NCI-H1105 treated with DMSO at 0.1 percent for 48 hours (cell line): ENCODE measurements at places on chromosomes 13 and 19.
A peak's percentile ranks its signal among the peaks of the same experiment; 100 is the strongest.

DNA sequence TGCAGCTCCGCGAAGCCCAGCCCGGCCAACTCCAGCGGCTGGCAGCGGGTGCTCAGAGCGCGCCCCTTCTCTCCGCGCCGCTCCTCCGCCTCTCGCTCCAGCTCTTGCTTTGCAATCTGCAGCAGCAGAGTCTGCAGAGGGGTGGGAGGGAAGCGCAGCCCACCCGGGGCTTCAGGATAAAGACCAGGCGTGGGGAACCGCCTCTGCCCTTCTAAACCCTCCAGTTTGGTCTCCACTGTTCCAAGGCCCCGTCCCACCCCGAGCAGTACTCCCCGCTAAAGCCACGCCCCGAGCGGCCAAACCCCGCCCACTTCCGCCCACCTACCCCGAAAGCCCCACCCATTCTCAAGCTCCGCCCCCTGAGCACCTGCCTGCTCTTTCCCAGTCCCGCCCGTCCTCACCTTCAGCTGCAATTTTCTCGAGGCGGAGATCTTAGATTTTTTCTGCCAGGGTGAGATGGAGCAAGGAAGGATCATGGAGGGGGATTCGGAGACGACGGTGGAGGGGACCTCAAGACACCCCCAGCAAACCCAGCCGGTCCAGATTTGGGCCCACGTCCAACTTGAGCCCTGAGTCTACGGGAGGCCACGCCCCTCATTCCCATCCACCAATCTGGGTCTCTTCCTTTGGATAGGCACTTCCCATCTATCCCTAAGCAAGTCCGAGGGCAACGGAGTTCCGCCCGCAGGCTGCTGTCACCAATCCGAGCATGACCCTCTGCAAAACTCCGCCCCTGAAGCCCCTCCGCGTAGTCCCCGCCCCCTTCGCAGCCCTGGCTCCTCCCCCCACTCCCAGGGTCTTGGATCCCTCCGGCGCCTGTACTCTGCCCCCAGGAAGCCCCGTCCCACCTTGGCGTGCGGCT lies 1.1 kb downstream of the TNNI3 start:
- DNase-seq, result peak; percentile 68

GRCh38 chr13:25752957-25753551 lies 298.8 kb downstream of the SHISA2 start:
- DNase-seq, result no peak

- DNase-seq, result no peak
Measured at GRCh38 chr19:58007285-58007684, 4.7 kb upstream of the ZNF606 start.

DNA sequence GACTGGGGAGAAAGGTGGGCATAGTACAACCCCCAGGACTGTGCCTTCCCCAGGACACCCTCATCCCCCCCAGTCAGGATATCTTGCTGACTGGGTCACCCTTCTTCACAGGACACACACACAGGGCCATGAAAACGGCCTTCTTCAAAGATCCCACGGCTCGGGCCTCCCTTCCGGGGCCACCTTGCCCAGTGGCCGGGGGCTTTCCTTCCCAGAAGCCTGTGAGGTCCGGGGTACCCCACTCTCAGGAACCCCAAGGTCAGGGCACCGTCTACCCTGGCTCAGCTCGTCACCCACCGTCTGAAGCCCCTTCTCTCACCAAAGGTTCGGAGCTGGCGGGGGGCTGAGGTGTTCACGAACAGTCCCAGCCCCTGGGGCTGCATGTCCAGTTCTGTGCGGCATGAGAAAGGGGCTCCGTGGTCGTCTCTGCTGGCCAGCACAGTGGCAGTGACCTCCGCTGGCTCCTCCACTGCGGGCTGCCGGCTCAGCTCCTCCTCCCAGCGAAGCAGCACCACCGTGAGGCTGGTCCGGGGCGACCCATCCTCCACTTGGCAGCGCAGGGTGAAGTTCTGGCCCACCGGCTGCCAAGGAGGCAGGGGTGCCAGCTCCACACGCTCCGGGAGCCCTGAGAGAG lies 2.1 kb upstream of the RAVER1 start:
- no peak for DNase-seq

GRCh38 chr13:98466634-98467236 lies 110.2 kb downstream of the STK24 start:
- DNase-seq, result no peak

- DNase-seq, result no peak
Measured at GRCh38 chr19:53878776-53879139, 3.2 kb upstream of the PRKCG start.

- no peak for DNase-seq
Measured at GRCh38 chr19:49631610-49632192, 8.2 kb downstream of the RRAS start.

- DNase-seq, result peak; percentile 8
Measured at GRCh38 chr19:36973844-36974195, 57.7 kb downstream of the ZNF568 start.

DNA sequence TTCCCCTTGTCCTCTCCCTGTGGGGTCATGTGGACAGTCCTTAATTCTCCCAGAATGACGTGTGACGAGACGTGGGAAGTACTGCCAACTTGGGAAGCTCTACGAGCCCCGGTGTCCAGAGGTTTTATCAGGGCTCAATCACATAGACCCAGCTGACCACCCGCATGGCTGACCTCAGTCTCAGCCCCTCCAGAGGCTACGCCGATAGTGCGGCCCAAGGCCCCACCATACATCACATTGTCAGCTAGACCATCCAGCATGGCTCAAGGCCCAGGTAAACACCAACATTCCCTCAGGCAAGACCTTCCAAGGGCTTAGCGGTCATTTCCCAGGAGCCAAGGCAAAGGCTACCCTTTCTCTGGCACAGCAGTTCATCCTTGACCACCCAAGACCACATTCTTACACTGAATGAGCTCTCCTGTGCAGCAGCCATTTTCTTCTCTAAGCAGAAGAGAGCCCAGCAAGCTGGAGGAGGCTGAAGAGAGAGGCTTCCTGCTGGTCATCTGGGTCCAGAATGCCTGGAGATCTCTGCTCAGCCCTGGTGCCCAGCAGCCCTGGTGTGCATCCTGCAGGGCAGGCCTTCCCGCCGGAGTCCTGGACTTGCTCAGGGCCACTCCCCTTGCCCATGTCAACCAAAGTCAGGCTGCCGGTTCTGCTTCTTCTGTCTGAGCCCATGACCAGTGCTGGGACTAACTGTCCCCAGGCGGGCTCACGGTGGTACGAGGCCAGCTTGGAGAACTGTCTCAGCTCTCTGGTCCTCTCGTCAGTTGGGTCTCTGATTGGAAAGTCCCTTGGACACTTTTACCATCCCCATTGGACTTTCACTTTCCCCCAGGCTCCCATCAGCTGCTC lies 7.9 kb upstream of the F10 start:
- DNase-seq, result no peak

DNA sequence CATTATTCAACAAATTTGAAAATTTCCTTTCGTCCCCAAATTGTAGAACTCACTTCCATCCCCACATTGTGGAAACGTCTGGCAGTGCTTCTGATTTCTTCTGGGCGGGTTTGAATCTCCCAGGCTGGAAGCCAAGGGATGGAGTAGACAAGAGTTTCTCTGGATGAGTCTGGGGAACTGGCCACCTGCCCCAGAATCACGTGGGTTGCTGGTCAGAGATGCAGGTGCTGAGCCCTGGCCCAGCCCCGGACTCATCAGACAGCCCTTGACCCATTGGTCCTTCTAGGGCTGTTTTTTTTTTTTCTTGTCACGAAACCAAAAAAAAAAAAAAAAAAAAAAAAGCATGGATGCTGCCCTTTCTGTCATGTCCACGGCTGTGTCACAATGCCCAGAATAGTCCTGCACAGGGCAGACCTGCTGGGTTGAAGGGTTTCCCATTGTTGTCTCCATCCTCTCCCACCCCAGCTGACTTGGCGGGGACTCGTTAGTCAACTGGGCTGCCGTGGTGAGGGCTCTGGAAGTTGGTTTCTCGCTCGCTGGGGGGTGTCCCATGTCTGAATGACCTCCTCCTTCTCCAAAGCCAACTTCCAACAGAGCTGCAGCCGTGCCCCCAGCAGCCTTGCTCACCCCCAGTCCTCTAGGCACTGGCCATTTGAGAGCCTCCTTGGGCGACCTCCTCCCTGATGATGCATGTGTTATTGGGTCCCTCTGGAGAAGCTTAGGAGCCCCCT lies 12.8 kb downstream of the CHST8 start:
- DNase-seq, result no peak

- no peak for DNase-seq
Measured at GRCh38 chr19:47021536-47022139, 2.0 kb downstream of the NPAS1 start.

GRCh38 chr19:56637976-56638555 lies 4.9 kb upstream of the SMIM17 start:
- DNase-seq, result no peak

DNA sequence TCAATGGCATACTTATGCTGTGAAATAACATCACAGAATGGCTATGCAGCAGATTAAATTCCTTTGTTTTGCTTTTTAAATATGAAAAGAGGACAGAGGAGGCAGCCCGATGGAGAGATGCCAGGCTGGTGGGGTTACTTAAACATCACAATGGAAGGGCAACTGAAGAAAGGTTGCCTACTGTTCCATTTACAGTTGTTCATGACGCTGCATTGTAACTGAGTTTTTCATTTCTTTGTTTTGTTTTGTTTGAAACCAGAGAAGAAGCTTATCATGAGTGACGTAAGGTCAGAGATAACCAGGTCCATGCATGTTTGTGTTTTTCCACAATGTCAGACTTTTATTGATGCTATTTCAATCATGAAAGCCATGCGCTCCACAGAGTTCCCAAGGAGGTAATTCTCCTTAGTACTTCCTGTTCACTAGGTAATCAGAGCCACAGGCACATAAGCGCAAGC lies 273.8 kb downstream of the LHFPL6 start:
- no peak for DNase-seq

DNA sequence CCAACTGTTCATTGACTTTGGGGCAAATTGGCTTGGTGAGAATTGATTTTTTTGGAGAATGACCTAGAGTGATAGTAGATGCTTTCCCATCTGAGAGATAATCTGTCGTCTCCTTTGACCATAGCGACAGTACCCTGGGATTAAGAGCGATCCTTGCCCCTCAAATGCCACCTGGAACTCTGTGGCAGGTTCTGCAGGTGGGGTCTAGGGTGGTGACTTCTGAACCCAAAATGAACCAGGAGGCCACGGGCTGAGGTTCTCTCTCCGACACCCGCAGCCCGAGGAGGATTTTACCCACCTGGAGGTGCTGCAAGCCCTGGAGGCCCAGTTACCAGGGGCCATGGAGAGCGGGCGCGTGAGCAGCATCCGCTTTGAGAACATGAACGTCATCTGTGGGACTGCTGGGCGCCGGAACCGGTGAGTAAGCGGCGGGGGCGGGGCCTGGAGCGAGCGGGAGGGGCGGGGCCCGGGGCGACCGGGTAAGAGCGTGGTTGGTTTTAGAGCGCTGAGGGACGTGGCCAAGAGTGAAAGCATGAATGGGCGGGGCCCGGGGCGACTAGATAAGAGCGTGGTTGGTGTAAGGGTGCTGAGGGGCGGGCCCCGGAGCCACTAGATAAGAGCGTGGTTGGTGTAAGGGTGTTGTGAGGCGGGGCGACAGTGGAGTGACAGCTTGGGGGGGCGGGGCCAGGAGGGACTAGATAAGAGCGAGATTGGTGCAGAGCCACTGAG lies 8.6 kb downstream of the C19orf81 start:
- DNase-seq, result no peak

- no peak for DNase-seq
Measured at GRCh38 chr13:109654341-109655205, 131.8 kb downstream of the IRS2 start.

DNA sequence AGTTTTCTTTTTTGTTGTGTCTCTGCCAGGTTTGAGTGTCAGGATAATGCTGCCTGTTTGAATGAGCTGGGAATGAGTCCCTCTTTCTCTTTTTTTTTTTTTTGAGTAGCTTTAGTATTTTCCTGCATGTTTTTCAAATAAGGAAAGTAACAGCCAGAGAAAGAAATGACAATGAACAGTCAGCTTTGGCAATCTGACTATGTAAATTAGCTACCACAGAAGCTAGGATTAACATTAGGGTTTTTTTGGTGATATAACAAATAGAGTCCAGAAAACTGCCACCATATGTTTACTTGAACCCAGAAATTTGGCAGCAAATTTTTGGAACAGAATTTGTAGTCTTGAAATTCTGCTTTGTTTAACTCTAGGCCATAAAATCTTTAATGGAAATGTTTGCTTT lies 50.5 kb downstream of the SGCG start:
- no peak for DNase-seq

DNA sequence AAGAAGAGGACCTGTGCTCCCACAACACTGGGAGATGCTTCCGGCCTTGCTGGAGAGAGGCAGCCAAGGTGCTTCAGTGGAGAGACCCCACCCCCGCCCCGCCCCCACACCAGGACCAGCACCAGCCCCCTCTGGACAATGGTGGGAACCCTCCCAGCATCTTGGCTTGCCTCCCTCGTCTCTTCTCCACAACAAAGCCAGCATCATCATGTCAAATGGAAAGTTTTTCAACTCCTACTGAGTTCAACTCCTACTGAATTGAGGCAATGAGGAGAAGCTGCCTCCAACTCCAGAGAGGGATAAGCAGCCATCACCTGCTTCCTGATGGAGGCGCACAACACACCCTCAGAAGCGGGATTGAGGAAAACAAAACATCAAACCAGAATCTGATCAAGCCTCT lies 12.8 kb downstream of the DEDD2 start:
- no peak for DNase-seq

- peak; percentile 64 for DNase-seq
Measured at GRCh38 chr13:35785576-35786303, 309.3 kb upstream of the MAB21L1 start.

GRCh38 chr13:46341112-46341711 lies 45.8 kb downstream of the RUBCNL start:
- DNase-seq, result no peak

DNA sequence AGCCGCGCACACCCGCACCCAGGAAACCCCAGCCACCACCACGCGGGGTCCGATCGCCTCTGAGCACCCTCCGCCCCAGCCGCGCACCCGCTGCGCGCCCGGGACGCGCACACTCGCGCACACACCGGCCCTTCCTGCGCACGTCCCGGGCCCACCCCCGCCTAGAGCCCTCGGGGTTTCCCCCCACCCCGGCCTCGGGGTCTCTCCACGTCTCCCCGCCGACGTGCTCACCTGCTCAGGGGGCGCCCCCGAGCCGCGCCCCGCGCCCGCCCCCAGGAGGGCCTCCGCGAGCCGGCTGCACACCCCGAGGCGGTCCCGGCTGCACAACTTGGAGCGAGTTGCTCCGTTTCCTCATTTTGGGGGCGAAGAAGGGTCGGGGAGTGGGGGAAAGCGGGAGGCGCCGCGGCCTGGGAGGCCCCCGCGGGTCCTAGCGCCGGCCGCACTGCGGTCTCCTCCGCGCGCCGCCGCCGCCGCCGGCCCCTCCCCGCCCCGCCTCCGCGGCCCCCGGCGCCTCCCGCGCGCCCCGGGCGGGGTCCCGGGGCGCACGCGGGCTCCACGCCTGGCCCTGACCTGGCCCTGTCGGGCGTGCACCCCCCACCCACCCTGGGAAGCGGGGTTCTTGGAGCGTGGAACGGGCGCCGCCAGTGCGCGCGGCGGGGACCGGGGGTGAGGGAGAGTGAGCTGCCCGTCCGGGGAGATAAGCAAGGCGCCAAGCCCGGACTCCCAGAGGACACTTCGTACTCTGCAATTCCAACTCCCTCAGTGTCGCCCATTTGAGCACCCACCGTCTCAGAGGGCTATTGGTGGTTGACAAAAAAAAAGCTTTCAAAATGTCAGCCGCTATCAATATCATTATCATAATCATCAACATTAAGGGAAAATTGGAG lies at the start of gene MATK:
TSS of gene MATK (minus strand) at position 444 of the 887 bp plus-strand sequence. CDS start 1,246 bp downstream, outside the sequence.
- DNase-seq, result no peak

GRCh38 chr13:114118511-114119123 lies 13.8 kb downstream of the RASA3 start:
- DNase-seq, result no peak

GRCh38 chr13:109769921-109770320 lies 16.5 kb downstream of the IRS2 start:
- no peak for DNase-seq

- peak; percentile 78 for DNase-seq
Measured at GRCh38 chr19:41421314-41421713, 5.9 kb downstream of the B3GNT8 start.

GRCh38 chr13:100872761-100873160 lies 198.2 kb upstream of the TMTC4 start:
- DNase-seq, result no peak
